ENCODE measurements at places on chromosomes 2 and 18. TPM values are rescaled to one million over a fixed set of nuclear protein-coding genes. Genes with fewer than 3 reads are reported as not detected.

Gene PLCD4
- 1.6 TPM for total RNA-seq

Gene ESPNL
- total RNA-seq = not detected

Gene ARHGAP25
- 14.5 TPM for total RNA-seq

Gene MRO
- 6.3 TPM for total RNA-seq

Gene VAMP8
- 34.9 TPM for total RNA-seq

Gene SERPINB13
- total RNA-seq = not detected

Gene VIT
- total RNA-seq = 31.4 TPM

Gene ALPI
- total RNA-seq = not detected

Gene C2orf74
- total RNA-seq = 17.2 TPM

Measured in thoracic aorta (tissue), 2 donors.